ENCODE measurements at places on chromosomes 2 and 18.

DNA sequence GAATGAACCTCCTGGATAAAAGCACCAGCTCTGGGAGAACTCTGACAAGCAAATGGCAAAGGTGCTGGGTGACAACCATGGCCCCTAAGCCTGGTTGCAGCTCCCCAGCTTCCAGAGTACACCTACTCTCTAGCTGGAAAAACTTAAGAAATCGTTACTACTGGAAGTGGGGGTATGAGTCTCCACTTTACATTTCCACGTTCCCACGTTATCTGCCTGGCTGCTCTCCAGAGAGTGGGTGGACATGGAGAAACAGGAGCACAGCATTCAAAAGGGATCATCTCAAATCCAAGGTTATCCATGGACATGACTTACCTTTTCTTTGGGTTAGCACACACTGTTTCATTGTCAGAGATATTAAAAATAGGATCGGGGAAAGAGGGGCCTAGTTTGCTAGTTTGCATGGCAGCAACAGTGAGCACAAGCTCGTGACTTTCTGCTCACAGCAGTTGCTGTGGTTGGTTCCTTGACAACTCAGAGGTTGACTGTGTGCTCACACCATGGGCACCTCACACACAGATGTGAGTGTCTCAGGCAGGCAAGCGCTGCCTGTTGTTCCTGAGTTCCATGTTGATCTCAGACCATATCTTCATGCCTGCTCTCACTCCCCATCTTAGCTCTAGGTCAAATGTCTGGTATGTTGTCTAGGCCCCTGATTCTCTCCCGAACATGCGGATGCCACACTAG is 32.5 kb downstream of the PTPN18 start:
- DNase-seq = no peak

DNA sequence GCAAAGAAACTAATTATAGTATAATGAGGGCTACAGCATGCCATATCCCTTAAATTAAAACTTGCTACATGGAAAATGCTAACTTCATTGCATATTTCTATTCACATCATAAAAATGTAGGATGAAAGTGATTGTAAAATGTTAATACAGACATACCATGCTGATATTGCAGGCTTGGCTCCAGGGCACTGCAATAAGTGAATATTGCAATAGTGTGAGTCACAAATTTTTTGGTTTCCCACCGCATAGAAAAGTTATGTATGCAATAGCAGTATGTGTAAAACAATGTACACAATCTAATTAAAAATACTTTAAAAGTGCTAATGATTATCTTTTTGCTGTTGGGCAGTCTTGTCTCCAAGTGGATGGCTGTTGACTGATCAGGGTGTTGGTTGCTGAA is 162.1 kb downstream of the CD8B2 start:
- no peak for DNase-seq

DNA sequence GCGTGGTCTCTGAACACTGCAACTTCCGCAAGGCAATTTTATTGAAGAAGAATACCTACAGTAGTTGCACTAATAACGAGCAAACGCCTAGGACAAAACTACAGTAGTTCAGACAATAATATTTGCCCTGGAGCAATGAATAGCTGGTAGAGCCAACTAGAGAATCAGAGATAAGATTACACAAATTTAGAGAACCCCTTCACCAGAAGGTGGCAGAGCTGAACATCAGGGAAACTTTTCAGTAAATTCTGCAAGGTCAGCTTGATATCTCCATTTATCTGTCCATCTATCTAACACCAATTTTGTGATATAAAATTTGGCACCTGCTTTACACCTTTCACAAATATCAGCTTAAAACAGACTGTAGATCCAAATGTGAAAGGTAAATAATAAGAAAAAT is 43.8 kb downstream of the CDH19 start:
- no peak for DNase-seq

GRCh38 chr18:63730773-63731172 is 28.0 kb downstream of the SERPINB11 start:
- no peak for DNase-seq

DNA sequence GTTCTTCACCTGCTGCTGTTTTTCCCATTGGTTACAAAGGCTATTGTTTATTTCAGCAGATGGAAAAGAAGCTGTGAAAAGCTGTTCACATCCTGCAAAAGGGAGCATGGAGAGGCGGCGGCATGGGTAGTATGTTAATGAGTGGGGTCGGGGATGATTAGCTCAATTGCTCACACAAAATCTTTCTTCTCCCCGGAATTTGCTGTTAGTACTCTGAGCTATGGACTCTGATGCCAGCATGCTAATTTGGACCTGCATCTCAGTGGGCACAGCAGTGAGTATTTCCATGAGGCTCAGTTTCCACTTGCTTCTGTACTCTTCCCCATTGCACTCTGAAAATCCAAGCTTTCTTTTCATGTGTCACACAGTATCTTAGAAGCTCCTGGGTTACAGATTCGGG is 61.6 kb downstream of the DNER start:
- no peak for DNase-seq

- DNase-seq = no peak
Observed at GRCh38 chr18:10051877-10052631, 138.2 kb downstream of the VAPA start.

GRCh38 chr18:32238635-32239268 is 48.9 kb downstream of the MEP1B start:
- no peak for DNase-seq

GRCh38 chr2:54041135-54041534 is 70.3 kb upstream of the PSME4 start:
- peak; percentile 56 for DNase-seq

GRCh38 chr18:12393510-12393909 is 14.2 kb upstream of the PRELID3A start:
- DNase-seq = no peak

GRCh38 chr18:51739044-51739666 is 541.7 kb upstream of the MEX3C start:
- no peak for DNase-seq

DNA sequence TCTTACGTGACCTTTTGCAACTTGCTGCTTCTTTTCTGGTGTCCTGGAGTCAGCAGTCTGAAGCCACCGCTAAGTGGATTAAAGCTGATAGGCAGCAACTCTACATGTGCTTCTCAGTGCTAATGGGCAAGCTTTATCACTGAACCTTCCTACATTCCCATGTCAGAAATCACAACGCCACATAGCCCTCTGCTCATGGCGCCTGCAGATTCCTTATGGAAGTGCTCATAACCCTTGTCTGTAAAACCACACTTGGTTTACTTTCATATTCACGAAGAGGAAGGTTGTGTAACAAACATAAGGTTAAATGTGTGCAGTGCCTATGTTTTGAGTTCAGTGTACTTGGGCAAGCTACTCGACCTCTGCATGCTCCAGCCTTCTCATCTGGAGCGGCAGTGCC is 319.8 kb downstream of the FBXO15 start:
- no peak for DNase-seq

DNA sequence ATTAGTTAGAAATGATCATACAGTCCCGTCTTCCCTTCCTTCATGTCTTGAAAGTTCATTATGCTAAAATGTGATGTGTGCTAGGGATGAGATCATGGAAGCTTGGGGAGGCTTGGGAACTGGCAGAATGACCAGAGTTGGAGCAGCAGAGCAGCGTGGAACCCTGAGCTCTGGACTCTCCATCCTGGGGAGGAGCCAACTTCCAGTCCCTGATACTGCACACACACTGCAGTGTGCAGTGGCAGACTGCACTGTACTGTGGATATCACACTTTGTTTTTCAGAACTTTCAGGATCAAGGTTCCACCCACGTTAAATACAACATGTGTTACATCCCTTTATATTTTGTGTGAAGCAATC is 27.3 kb upstream of the GREB1 start:
- no peak for DNase-seq

- no peak for DNase-seq
Observed at GRCh38 chr2:199870581-199870980, 19.6 kb upstream of the FTCDNL1 start.

GRCh38 chr2:191935247-191935646 is 88.4 kb upstream of the CAVIN2 start:
- DNase-seq = no peak

GRCh38 chr2:42928692-42929545 is 136.5 kb upstream of the HAAO start:
- no peak for DNase-seq

- no peak for DNase-seq
Observed at GRCh38 chr2:140627136-140627535, 1503.7 kb downstream of the LRP1B start.

GRCh38 chr2:127535422-127535901 is at the start of gene MYO7B:
MYO7B (plus strand) TSS chr2:127535683; CDS start chr2:127559723, 24,040 bp downstream.
- DNase-seq = no peak

DNA sequence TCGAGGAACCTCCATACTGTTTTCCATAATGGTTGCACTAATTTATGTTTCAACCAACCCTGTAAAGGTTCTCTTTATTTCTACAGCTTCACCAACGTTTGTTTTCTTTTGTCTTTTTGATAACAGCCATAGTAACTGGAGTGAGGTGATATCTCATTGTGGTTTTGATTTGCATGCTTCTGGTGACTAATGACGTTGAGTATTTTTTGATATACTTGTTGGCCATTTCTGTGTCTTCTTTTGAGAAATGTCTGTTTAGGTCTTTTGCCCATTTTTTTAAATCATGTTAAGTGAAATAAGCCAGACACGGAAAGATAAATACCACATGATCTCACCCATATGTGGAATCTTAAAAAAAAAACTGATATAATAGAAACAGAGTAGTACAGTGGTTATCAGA is 74.8 kb upstream of the SMIM21 start:
- no peak for DNase-seq

GRCh38 chr2:134461511-134461910 is 207.6 kb downstream of the MGAT5 start:
- DNase-seq = no peak

DNA sequence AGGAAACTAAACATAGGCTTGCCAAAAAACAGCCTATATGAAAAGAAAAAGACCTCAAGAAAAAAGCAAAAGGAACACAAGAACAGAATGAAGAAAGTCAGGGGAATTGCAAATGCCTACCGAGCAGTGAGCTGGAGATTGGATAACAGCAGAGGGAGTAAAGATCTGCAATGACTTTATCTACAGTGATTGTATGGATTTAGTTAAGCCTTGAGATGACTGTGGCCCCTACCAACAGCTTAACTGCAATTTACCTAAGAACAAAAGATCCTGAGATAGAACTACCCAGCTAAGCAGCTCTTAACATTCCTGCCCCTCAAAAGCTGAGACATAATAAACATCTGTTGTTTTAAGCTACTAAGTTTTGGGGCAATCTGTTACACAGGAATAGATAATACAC is 20.5 kb downstream of the LNPK start:
- no peak for DNase-seq

DNA sequence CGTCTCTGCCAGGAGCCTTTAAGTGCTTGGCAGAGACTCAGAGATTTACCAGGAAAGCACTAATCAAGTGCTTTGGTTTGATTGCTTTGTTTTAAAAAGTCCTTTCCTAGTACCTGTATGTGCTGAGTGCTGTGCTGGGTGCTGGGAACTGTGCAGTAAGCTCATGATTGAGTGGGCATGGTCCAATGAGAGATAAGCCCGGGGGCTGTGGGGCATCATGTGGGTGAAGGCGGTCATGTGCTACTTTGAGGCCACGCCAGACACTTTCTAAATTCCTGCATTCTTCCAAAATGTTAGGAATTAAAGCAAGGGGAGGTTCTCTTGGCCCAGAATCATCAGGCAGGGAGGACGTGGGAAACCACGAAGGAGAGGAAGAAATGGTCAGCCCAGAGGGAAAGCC is 109.0 kb downstream of the ACAA2 start:
- no peak for DNase-seq

DNA sequence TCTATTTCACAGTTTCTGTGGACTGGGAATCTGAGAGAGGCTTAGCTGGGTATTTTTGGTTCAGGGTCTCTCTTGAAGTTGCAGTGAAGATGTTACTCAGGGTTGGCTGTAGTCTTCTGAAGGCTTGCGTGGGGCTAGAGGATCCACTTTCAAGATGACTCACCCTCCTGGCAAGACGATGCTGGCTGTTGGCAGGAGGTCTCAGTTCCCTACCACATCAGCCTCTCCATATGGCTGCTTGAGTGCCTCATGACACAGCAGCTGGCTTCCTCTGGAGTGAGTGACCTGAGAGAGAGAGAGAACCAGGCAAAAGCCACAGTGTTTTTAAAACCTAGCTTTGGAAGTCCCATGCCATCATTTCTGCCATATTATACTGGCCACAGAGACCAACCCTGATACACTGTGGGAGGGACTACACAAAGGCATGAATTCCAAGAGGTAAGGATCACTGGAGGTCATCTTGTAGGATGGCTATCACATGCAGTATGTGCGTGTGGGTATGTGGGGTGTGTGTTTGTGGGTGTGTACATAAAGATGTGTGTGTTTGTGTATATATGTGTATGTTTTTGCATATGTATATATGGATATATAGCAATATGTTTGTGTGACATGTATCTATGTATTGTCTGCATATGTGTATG is 25.1 kb downstream of the DNPEP start:
- DNase-seq = no peak

- DNase-seq = no peak
Observed at GRCh38 chr2:217691516-217691915, 311.3 kb downstream of the TNS1 start.

GRCh38 chr2:48946449-48947048 is 191.0 kb upstream of the LHCGR start:
- DNase-seq = peak; percentile 1

DNA sequence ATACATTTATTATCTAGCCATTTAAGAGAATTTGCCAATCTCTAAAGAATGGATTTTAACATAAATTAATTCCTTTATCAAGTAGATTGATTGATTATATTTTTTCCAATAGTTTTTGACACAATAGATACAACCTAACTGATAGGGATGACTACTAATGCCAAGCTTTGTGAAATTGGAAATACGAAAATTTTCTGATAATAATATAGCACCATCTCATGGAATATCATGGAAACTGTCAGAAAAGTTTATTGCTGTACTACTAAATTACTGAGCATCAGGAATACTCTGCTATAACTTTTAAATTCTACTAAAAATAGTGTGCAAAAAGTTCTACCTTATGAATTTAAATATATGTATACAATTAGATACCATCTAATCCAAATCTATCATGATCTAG is 101.8 kb upstream of the MAP2 start:
- no peak for DNase-seq

- DNase-seq = no peak
Observed at GRCh38 chr2:143698352-143698751, 569.1 kb downstream of the ARHGAP15 start.

DNA sequence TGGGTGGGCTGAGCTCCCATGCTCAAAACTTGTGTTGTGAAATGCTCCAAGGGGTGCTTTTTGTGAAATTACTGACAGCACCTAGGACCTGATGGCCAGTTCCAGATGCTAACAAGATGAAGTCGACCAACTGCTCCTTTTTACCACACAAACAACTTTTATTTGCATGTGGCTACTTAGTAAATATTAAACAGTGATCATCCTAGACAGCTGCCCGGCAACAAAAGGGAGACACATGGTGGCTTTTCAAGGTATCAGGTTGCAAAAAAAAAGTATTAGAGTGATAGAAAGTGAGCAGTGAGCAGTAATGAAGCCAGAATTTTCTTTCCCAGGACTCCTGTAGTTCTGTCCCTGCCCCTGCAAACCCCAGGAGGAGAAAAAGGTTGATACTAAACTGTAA is 118.5 kb downstream of the RPIA start:
- DNase-seq = no peak
